Inflammatory macrophage treated with lipopolysaccharide for 1 hour (primary cell): ENCODE measurements at places on chromosomes 3 and 15.

DNA sequence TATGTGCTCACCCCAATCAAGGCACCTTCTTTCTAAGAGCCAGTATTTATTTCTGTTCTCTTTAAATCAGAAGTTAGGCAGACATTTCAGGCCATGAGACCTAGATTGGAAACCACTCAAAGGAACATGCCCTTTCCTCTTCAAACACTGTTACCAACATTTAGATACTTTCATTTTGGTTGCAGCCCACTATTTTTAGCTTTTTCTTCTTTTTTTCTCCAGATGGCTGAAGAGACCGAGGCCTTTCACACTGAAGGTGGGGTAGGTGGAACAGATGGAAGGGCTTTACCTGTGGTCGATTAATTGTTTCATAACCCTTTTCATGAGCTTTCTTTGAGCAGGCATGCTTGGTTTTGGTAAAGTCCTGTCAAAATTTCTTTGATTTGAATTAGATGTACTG lies 10.9 kb upstream of the LZTFL1 start:
- DNase-seq = no peak

DNA sequence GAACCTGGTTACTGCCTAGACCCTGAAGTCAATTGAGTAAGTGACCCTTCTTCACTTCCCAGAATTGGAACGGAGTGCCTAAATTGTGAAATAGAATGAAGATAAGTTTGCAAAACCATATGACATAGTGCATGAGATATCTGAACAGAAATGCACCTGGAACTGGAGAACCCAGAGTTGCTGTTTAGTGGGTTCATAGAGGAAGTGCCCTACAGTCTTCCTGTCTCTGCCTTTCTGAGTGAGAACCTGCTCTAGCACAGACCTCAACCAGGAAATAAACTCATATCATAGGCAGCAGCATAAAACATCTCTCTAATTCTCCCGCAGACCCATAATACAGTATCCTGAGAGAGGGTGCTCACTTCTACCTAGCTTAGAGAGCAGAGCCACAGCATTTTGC lies 82.9 kb downstream of the EOMES start:
- no peak for DNase-seq

- peak; percentile 24 for DNase-seq
These were observed 777.4 kb downstream of the TUSC7 start for GRCh38 chr3:117486719-117487716.

GRCh38 chr3:158849757-158850156 lies 47.9 kb downstream of the MFSD1 start:
- DNase-seq = no peak

- no peak for DNase-seq
These were observed 43.9 kb downstream of the CCNL1 start for GRCh38 chr3:157116017-157116416.

DNA sequence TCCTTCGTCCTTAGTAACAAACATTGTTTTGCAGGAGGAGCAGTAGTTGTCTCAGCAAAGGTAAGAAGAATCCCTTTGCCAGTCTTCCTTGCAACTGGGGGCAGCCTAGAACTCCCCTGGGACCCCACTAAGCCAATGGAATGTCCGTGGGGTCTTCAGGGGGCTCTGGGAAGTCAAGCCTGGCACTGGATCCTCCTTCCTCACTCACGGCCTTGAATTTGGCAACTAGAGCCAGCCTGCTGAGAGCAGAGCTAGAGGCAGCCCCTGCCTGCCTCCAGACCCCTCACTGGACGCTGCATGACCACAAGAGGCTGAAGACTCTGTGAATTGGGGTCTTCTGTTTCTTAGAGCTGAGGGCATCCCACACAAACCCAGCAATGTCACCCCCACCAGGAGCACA lies 18.6 kb upstream of the PRR23E start:
- no peak for DNase-seq

DNA sequence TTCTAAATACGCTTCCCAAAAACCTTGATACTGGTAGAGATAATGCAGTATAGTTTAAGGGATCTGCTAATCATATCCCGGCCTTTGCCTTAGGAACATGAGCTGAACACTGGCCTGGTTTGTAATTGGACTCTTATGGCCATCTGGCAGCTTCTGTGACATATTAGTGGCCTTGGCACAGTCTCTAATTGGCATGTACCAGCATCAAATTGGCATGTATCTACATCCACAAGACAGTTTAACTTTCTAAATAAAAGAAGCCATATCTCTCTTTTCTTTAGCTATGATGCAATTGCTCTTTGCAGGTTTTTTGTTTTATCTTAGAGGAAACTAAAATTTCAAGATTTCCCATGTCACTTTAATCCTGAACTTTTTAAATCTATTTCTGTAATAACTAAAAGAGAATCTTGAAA lies 44.6 kb upstream of the FILIP1L start:
- DNase-seq = no peak

- DNase-seq = peak; percentile 7
These were observed 51.0 kb upstream of the MYZAP start for GRCh38 chr15:57540736-57541135.

DNA sequence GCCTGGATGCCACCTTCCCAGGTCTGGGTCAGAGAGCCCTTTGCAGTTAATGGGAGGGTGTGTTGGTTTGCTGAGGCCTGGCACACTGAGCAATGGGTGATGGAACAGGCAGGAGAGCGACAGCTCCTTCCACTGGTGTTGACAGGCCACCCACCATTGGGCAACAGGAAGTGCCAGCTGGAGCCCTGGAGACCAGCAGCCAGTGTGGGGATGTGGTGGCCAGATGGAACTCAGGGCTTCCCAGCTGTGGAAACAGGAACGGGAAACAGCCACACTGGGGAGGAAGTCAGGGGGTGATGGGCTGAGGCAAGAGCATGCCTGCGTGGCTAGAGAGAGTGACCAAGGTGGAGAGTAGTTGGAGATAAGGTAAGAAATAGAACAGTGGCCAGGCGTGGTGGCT lies 9.3 kb downstream of the PSTPIP1 start:
- peak; percentile 79 for DNase-seq
